AG08395 (cell line): ENCODE measurements at places on chromosomes 2 and 18.

- DNase-seq, result peak; percentile 21
Measured at GRCh38 chr2:38446418-38446817, 69.3 kb upstream of the ATL2 start.

- DNase-seq, result no peak
Measured at GRCh38 chr18:6683112-6683876, 46.2 kb upstream of the ARHGAP28 start.

- DNase-seq, result no peak
Measured at GRCh38 chr18:990197-990596, 85.5 kb downstream of the ADCYAP1 start.

GRCh38 chr2:159518321-159519005 lies 97.9 kb downstream of the BAZ2B start:
- DNase-seq, result no peak

GRCh38 chr2:125853626-125854025 lies 802.3 kb upstream of the GYPC start:
- DNase-seq, result no peak

- DNase-seq, result no peak
Measured at GRCh38 chr2:106932644-106933043, 46.7 kb upstream of the ST6GAL2 start.

GRCh38 chr2:5782103-5782502 lies 89.9 kb downstream of the SOX11 start:
- DNase-seq, result no peak

DNA sequence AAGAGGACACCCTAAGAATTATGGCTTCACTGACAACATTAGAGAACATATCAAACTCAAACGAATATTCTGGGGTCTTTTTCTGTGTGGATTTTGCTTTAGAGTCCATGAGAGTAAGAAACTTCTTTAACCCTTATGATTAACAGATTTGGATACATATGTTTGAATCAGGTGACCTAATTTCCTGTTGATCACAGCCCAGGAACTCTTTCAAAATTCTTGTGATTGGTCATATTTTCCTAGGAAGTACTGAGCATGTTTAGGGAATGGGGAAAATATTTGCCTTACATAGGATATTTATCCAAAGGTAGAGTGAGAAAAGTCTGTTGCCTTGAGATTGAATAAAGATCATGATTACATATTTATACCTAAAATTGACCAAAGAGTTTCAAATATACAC lies 160.0 kb downstream of the KCNH7 start:
- no peak for DNase-seq

DNA sequence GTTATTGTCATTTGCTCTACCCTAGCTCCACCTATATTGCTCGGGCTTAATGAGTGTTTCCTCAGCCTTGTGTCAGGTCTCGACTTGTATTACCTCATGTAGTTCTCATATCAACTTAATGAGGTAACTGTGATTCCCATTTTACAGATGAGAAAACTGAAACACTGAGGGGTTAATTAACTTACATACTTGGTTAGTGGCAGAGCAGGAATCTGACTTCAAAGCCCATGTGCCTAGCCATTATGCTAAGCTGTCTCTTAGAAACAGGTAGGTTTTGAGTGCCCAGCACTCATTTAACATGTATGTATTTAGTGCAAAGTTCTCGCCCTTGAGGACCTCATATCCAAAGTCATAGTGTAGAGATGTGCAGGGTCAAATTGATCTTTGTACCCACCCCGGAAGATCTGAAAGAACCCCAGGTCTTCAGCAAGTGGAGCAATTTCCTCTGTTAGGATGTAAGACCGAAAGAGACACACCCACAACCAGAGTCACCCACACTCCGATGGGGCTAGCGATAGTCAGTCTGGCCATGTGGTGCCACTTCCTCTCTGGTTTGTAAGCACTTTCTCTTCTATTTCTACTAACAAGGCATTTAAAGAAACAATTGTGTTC lies 121.0 kb upstream of the SLC39A10 start:
- no peak for DNase-seq

DNA sequence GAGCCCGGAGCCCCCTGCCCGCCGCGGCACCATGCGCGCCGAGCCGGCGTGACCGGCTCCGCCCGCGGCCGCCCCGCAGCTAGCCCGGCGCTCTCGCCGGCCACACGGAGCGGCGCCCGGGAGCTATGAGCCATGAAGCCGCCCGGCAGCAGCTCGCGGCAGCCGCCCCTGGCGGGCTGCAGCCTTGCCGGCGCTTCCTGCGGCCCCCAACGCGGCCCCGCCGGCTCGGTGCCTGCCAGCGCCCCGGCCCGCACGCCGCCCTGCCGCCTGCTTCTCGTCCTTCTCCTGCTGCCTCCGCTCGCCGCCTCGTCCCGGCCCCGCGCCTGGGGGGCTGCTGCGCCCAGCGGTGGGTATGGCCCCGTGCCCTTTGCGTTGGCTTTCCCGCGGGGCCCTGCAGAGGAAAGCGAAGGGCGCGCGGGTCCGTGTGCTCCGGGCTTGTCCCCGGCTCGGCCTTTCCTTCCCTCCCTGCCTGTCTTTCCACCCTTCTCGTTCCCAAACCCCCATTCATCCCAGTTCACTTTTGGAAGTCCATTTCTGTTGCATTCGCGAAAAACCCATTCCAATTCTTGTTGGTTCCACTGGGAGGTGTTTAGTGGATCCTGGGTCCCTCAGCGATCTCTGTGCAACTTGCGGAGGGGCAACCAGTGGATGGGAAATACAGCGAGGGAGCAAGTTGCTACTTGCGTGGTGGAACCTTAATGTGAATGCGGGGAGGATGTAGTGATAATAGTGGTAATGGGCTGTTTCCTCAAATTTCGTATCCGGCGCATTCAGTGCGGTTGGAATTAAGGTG lies 599 bp downstream of the ADAM23 start:
- peak; percentile 58 for DNase-seq

DNA sequence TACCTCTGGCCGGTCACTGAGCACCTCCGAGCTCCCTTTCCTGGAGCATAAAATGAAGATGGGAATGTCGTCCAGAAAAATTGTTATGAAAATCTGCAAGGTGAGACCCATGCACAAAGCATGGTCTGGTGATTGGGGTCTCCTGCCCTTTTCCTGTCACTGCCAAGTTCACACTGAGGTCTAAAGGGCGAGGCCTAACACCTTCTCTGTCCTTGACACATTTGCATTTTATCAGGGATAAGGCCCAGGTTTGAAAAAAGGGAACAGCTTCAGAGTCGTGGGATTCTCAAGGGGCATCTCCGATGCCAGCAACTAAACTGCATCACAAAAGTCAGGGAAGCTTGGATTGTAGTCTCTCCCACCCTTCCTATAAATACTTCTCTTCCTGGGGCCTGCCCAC lies 24.7 kb downstream of the GNAL start:
- DNase-seq, result no peak

GRCh38 chr2:99918389-99918788 lies 224.0 kb downstream of the AFF3 start:
- no peak for DNase-seq

DNA sequence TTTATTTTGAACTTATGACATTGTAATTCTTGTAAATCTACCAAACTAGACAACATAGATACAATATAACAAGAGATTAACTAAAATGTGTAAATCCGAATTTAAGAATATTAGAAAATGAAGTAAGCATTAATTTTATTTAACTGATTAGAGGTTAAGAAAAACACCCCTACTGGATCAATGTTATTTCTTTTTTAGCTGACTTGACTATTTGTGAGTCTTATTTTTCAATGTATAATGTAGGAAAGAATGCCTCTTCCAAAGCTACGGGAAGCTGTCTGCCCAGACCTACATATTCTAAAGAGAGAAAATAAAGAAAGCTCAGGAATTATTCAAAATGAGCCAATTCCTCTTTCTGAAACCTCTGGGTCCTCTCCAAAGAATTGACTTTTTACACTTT lies 490.8 kb upstream of the CDH7 start:
- DNase-seq, result no peak

DNA sequence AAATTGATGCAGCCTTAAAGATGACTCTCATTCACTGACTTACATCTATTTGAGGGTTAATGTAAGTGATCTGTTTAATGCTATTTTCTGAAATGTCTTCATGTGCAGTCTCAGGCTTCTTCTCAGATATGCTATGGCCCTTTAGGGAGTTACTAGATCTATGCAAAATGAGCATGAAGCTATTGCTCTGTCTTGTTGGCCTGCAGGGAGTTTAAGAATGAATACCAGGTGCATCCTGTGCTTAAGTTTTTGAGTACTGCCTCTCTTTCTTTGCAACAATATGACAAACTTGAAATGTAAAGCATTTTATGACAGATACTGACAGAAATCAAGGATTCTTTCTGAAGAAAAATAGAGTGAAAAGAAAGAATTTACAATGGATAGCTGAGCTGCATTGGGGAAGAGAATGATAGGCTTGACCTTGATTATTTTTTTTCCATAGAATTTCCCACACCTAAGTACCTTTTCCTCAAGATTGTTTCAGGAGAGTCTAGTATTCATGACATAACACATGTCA lies 1058.3 kb upstream of the TMEFF2 start:
- DNase-seq, result no peak

DNA sequence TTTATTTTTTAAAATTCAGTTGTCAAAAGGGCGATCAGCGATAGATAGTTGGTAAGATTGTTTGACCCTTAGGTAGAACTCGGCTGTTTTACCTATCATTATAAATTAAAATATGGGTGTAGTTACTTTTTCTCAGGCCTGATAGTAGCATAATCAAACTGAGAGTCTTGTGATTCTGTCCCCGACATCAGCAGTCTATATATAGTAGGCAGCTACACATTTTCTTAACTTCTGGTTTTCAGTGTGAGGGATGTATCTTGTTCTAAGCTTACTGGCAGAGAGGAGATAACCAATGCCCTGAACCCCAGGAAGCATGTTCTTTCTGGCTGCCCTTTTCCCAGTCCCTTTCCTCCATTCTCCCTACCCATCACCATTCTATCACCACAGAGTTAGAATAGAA lies 56.6 kb downstream of the XRCC5 start:
- DNase-seq, result no peak

- no peak for DNase-seq
Measured at GRCh38 chr2:159460227-159460626, 156.1 kb downstream of the BAZ2B start.

GRCh38 chr18:63878925-63879324 lies 8.6 kb upstream of the SERPINB2 start:
- DNase-seq, result no peak

GRCh38 chr2:27741673-27742072 lies 29.8 kb upstream of the MRPL33 start:
- DNase-seq, result no peak
